CMK (cell line): ENCODE measurements at places on chromosomes 1 and 21.

GRCh38 chr1:19384113-19384512 lies 72.0 kb downstream of the SLC66A1 start:
- no peak for DNase-seq

GRCh38 chr21:38837806-38838461 lies 32.2 kb downstream of the ETS2 start:
- DNase-seq, result no peak

DNA sequence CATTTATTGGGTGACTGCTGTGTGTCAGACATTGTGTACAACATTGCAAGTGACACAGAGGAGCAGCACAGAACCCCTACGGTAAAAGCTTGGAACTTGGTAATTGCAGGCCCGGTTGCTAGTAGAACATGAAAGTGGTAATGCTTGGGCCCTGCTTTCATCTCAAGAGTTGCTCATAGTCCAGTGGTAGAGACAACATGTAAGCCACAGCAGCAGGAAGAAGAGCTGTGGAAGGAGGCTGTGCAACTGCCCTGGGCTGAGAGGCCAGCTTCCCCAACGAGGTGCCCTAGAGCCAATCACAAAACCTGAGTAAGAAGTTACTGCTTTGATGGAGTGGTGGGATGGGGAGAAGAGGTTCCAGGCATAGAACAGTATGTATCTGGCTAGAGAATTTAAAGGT lies 18.4 kb downstream of the CNIH4 start:
- no peak for DNase-seq

DNA sequence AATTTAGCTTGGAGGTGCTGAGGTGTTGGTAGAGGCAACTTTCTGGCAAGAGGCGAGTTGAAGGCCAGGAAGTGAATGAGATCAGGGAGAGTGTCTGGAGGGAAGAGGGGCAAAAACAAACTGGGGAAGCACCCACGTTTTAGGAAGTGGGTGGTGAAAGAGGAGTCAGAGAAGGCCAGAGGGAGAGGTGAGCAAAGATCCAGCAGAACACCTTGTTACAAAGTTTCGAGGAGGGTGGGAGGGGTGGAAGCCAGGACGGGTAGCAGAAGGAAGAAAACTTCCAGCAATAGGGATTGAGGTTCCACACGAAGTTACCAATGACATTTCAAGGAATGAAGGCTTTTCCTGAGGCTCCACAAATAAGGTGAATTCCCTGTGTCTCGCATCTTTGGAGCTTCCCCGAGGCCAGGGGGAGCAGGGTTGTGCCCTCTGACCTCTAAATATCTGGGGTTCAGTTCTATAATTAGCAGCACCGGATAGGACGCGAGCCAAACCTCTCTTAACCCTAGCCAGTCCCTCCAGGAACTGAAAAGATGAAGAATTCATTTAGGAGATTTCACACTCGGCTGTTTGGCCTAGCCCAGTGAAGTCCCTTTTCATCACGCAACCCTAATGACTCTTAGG lies 578 bp upstream of the SESN2 start:
- DNase-seq, result no peak

GRCh38 chr1:239858529-239858928 lies 233.2 kb upstream of the FMN2 start:
- DNase-seq, result no peak

GRCh38 chr21:35206141-35207125 lies 157.3 kb upstream of the RUNX1 start:
- DNase-seq, result no peak

DNA sequence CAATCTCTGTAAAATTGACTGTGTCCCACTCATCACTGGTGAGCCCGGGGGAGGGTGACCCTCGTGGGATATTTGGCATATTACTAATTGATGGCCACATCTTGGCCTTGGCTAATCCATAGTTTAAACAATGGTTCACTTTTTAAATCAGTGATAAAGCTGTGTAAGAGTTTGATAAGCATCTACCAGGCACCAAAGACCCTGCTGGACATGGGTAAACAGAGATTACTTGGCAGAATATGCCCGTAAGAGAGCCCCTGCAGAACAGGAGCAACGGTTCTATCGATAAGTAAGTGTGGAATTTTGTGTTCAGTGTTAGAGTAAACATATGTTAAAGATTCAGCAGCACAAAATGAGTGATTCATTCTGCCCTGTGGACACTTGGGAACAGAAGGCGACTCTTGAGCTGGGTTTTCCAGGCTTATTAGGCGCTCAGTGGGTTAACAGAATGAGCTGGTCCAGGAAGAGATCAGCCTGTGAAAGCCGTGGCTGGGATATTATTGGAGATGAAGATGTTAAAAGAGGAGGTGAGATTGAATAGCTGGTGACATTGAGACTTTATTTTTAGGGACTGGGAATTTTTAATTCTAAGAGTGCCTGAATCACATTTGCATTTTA lies 55.9 kb downstream of the CNST start:
- DNase-seq, result no peak

DNA sequence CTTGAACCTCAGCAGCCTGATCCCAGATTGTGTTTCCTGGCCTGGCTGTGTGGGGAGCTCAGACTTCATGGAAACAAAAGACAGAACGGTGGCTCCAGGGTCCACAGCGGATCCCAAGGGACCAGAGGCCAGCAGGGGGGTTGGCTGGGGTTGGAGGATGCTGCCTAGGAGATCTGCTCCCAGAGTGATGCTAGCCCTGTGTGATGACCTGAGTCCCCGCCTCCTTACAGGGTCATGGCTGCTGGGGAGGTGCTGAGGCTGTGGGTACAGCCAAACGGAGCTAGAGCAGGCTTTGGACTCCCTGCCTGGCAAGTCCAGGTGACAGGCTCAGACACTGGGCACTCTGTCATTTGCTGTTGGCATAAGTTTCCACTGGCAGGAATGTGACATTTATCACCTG lies 11.5 kb upstream of the RUNX3 start:
- no peak for DNase-seq

- DNase-seq, result peak; percentile 49
Measured at GRCh38 chr1:212012034-212012740, 23.2 kb downstream of the INTS7 start.

GRCh38 chr1:35564037-35564883 lies 6.7 kb downstream of the NCDN start:
- DNase-seq, result peak; percentile 77

DNA sequence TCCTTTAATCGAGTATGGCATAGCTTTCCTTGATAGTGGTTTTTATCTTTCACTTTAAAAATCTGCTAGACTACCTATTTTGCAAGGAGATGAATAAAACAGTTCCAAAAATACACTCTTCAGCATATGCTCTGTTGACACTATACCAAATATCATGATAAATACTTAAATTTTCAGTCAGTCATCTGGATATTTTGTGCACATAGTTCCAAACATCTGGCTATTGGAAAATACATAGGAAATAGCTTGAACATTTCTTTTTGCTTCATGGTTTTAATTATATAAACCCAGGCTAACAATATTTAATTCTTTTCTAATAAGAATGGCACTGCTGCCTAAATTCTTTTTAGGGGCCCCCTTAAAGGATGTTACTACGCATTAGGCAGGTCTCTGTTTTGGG lies 342.1 kb downstream of the NEGR1 start:
- DNase-seq, result no peak
